ENCODE measurements at places on chromosomes 5 and 9.

- no peak for DNase-seq
- no peak overlapping the region for H3K4me3 ChIP-seq
- H3K36me3 ChIP-seq: no peaks in the 10 kb centered on the region
Observed at GRCh38 chr5:136022965-136023364, 5.8 kb upstream of the TGFBI start.

DNA sequence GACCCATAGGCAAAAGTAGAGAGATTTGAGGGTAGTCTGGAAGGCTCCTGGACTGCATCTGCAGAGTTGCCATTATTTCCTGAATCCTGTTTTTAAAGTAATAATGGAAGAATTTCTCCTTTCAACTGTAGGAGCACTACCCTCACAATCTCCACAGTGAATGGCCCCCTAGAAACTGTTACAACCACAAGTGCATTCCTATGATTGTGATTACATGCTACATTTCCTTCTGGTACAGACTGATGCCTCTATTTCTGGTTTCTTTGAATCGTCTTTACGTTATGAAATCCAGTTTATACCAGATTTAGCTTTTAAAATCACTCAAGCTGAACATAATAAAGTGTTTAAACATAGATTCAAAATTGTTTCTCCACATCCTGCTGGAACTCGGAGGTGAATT is 49.4 kb downstream of the FRMPD1 start:
- no peak overlapping the region for H3K27ac ChIP-seq
- no peak for DNase-seq
- H3K36me3 ChIP-seq: no peaks in the 10 kb centered on the region

GRCh38 chr9:28082671-28083070 is 509.4 kb upstream of the C9orf72 start:
- no peaks in the 10 kb centered on the region for H3K4me1 ChIP-seq
- no peaks in the 10 kb centered on the region for H3K27me3 ChIP-seq
- no peak overlapping the region for H3K4me3 ChIP-seq
- DNase-seq: no peak

DNA sequence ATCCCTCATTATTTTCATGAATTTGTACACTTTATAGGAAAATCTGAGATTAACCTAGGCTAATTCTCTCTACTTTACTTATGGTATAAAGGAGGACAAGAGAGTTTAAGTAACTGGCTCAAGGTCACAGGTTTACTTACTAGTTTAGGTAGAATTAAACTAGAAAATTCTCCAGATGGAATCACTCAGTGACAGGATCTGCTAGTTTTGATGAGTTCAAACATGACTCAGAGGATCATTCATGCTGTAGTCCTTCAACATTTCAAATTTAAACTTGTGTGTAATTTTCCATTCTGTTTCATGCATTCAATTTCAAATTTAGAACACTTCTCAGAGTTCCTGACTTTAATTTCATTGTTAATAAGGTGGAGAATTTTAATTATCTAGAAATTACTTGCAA is 485.7 kb upstream of the TUSC1 start:
- no peak for DNase-seq
- H3K36me3 ChIP-seq: no peaks in the 10 kb centered on the region
- no peak overlapping the region for H3K27ac ChIP-seq
- H3K27me3 ChIP-seq: no peaks in the 10 kb centered on the region

- H3K4me1 ChIP-seq: peaks cover 36% of the 10 kb centered on the region
- no peaks in the 10 kb centered on the region for H3K27me3 ChIP-seq
- peak within 1 kb of the TSS; percentile 73 for H3K4me3 ChIP-seq
- no peak for DNase-seq
- H3K27ac ChIP-seq: peak within 1 kb of the TSS; percentile 86
- peaks cover 7% of the 10 kb centered on the region for H3K36me3 ChIP-seq
Observed at GRCh38 chr5:442335-443238, at the start of gene EXOC3. Gene EXOC3, plus strand, starts transcription at chr5:443176. Its CDS starts 3,030 bp downstream, at chr5:446206.

GRCh38 chr5:74390822-74391221 is 249.7 kb downstream of the ENC1 start:
- H3K27me3 ChIP-seq: no peaks in the 10 kb centered on the region
- H3K4me1 ChIP-seq: no peaks in the 10 kb centered on the region
- no peaks in the 10 kb centered on the region for H3K36me3 ChIP-seq
- no peak overlapping the region for H3K4me3 ChIP-seq
- no peak overlapping the region for H3K27ac ChIP-seq
- no peak for DNase-seq

- no peak for DNase-seq
- H3K27ac ChIP-seq: no peak overlapping the region
- no peaks in the 10 kb centered on the region for H3K36me3 ChIP-seq
- no peaks in the 10 kb centered on the region for H3K4me1 ChIP-seq
- H3K27me3 ChIP-seq: no peaks in the 10 kb centered on the region
- H3K4me3 ChIP-seq: no peak overlapping the region
Observed at GRCh38 chr5:91641730-91642350, 258.7 kb upstream of the ARRDC3 start.
